ENCODE measurements at places on chromosomes 12 and 14.
A peak's percentile ranks its signal among the peaks of the same experiment; 100 is the strongest.

DNA sequence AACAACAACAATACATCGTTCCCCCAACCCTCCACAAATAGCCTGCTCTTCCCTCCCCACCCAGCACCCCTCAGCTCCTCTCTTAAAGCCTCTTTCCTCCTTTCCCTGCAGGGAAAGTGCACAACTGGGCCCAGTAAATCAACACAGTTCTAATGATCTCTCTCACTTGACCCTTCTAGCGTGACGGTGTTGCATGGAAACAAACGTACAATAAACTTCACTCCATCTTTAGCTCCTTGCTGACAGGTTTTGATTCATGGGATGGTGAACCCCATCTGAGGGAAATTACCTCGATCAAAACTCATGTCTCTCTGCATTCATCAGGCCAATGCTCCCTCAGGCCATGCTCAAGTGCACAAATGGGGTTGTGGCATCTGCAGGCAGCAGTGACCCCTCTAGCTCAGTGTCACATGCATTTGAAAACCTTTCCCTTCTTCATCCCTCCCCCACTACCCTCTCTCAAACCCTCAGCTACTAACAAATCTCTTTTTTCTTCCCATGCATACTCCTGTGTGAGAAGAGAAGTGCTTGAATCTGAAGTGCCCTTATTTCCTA lies 22.9 kb downstream of the GDF11 start:
- no peak for DNase-seq

GRCh38 chr14:90808759-90809529 lies 7.3 kb downstream of the TTC7B start:
- DNase-seq, result no peak

DNA sequence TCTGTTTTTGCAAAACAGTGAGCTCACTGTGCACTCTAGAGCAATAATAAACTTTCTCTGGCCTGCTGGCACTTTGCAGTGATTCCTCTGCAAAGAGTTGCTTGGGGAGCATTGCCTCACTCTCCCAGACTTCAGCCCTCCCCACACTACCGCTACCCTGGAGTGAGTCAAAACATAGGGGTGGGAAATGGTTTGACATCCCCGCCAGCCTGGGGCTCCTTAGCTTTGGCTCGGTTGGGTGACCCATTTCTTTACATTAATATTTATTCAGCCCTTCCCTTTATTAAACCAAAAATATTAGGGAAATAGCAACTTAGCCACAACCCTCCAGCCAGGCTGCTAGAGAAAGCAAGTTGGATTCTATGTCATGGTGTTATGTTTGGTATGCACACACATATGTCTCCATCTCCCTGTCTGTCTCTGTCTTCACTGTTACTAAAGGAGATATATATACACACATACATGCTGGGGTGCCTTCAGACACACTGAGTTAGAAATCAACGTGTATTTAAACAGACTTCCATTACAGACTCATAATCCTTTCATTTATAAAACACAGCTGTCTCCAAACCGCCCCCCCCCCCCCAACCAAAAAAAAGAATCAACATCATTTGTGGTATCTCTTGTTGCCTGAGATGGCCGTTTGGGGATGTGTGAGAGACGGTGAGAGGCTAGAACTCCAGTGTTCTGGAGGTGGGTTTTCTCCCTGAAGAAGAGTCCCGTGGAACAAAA lies 3.4 kb upstream of the IRF2BPL start:
- no peak for DNase-seq

DNA sequence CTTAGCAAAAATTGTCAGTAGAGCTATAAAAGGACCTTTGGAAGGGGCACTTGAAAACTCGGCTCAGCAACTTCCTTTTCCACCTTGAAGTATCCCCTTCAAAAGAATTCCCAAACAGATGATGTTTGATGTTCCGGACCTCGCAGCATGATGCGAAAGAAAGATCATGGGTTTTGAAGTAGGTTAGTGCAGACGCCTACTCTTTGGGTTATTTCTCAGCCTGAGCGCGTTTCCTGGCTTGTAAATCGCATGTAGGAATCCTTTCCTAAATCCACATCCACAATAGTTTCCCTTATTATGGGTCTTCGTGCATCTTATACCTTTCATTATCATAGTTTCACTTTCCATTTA lies 584 bp upstream of the NEDD1 start:
- DNase-seq, result no peak

GRCh38 chr14:33685026-33685425 lies 265.8 kb downstream of the EGLN3 start:
- no peak for DNase-seq

DNA sequence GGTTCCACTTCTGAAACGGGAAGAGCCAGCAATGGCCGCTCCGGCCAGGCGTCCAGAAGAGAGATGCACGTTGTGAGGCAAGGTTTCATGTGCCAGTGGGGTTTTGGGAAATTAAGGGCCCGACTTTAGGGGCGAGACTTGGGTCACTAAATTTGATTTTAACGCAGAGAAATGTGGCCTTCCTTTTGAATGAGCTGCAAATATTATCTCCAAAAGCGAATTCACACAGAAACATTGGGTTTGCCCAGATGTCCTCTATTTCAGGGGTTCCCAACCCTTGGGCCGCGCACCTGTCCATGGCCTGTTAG lies 2.3 kb upstream of the RNASE4 start:
- no peak for DNase-seq

- no peak for DNase-seq
Observed at GRCh38 chr12:3436461-3437065, 54.4 kb upstream of the PRMT8 start.

GRCh38 chr12:129844662-129845220 lies 59.1 kb downstream of the TMEM132D start:
- DNase-seq, result no peak

GRCh38 chr14:98651037-98651436 lies 621.0 kb downstream of the BCL11B start:
- peak; percentile 28 for DNase-seq

DNA sequence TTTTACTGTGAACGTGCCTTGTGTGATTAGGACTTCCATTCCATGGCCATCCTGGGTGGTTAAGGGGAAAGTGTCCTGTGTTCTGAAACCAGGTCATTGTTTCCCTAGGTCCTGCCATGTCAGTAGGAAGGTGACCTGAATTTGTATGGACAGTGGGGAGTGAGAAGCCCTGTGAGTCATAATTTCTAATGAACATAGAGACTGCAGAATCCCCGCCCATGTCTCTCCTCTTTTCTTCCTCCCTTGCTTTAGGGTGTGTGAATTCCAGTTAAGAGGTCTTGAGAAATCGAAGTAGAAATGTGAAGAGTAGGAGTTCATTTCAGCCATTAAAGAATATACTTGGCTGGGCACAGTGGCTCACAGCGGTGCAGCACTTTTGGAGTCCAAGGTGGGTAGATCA lies 8.1 kb downstream of the TTC9 start:
- DNase-seq, result no peak

GRCh38 chr14:103108749-103109207 lies 14.3 kb downstream of the EXOC3L4 start:
- peak; percentile 68 for DNase-seq

- no peak for DNase-seq
Observed at GRCh38 chr12:49922349-49923034, 18.8 kb upstream of the FAIM2 start.

DNA sequence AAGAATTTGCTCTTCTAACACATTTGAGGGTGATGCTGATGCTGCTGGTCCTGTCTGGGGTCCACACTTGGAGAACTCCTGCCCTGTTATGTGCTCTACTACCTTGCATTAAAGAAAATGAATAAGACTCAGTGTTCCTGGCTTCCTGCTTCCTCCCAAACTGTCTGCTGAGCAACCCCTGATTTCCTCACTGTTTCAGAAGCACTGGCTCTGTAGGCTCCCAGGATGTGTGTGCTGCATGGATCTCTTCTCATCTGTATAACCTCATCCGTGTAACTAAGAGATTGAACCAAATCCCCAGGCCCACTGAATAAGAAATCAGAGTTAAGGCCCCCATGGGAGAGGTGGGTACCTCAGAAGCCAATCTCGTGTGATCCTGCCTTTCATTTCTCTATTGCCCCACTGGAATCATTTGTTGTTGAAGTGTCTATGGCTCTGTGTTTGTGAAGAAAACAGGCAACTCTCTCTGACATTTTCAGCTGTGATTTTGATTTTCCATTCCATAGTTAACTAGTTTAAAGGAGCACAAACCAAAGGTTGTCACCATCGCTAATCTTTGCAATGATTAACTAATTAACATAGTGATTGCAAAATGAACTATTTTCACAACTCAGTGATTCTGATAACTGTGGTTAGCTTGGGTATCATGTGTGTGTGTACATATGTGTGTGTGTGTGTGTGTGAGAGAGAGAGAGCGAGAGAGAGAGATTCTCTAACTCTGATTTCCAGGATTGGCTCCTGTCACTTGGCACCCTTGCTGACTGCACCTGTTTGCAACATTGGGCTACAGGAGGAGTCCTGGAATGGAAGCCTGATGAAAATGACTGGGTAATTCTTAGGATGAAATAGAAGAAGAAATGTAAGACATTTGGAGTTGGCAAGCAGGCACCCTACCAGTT lies 196.2 kb downstream of the SLC38A4 start:
- no peak for DNase-seq

- DNase-seq, result no peak
Observed at GRCh38 chr12:50157259-50157658, 9.9 kb downstream of the CERS5 start.

GRCh38 chr12:126093908-126094307 lies 1028.7 kb downstream of the AACS start:
- peak; percentile 39 for DNase-seq

DNA sequence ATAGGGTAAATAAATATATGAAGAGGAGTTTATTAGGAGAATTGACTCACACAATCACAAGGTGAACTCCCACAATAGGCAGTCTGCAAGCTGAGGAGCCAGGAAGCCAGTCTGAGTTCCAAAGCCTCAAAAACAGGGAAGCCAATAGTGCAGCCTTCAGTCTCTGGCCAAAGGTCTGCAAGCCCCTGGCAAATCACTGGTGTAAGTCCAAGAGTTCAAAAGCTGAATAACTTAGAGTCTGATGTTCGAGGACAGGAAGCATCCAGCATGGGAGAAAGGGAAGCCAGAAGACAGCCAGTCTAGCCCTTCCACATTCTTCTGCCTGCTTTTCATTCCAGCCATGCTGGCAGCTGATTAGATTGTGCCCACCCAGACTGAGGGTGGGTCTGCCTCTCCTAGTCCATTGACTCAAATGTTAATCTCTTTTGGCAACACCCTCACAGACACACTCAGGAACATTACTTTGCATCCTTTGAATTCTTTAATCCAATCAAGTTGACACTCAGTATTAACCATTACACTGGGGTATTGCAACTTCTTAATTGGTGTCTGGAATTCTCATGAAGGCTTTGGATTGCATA lies 736.5 kb upstream of the LMO3 start:
- no peak for DNase-seq

DNA sequence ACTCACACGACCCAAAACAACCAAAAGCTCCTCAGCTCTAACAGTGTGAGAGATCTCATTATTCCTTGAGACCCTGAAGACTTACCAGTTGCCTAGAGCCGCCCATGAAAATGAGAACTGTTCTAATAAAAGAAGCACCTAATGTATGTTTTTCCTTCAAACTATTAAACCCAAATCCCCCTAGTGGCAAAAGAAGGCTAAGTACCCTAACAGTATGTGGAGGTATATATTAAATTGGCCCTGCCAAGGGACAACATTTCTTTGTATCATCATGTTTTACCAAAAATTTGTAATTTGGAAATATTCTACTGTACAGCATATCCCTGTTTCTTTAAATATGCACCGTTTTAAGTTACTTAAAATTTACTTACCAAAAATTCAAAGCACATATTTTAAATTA lies 38.0 kb upstream of the PPFIA2 start:
- peak; percentile 16 for DNase-seq

GRCh38 chr12:107660861-107661415 lies 24.7 kb upstream of the PWP1 start:
- no peak for DNase-seq

DNA sequence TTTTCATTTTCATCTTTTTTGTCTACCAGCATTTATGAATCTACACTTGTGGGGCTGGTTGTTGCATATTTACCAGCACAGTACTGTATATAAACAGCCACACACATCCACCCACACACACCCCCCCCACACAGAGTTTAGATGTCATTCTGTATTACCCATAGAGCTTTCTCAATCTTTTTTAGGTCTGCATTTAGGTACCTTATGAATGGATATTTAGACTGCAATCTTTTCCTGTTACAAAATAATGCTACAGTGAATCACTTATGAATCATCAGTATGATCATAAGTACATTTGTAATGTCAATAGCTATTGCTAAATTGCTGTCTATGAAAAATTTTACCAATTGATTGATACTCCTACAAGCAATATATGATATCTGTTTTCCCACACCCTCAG lies 67.3 kb upstream of the STK38L start:
- DNase-seq, result no peak

DNA sequence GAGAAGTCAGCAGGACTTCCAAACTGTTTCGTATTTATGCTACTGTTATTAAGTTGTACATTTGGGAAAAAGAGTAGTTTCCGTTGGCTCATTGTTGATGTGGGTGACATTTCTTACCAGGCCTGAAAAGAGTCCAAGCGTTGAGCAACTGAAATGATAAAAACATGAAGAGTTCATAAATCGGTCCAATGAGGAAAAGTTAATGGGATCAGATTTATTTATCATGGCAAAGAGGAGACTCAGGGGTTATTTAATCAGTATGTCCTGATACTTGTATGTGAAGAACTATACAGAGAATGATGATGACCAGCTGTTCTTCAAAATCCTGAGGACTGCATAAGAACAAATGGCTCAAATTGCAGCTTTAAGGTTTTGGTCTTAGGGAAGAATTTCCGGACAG lies 7.7 kb downstream of the VRK1 start:
- DNase-seq, result no peak

GRCh38 chr12:1419849-1420371 lies 174.5 kb downstream of the FBXL14 start:
- peak; percentile 83 for DNase-seq

DNA sequence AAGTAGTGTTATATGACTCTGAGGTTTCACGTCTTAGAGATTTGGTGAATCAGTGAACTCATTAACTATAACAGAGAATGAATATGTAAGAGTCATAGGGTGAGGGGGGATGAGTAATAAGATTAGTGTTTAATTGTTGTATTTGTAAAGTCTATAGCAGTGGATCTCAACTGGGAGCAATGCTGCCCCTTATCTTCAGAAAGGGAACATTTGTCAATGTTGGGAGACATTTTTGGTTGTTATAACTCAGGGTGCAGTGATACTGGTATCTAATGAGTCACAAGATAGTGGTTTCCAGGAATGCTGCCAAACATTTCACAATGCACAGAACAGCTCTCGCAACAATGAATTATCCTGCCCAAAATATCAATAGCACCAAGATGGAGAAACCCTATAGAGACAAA lies 1193.7 kb downstream of the GALC start:
- DNase-seq, result no peak

- no peak for DNase-seq
Observed at GRCh38 chr14:68661226-68662225, 131.3 kb downstream of the ZFP36L1 start.

GRCh38 chr12:85632390-85632789 lies 203.8 kb downstream of the RASSF9 start:
- DNase-seq, result no peak

DNA sequence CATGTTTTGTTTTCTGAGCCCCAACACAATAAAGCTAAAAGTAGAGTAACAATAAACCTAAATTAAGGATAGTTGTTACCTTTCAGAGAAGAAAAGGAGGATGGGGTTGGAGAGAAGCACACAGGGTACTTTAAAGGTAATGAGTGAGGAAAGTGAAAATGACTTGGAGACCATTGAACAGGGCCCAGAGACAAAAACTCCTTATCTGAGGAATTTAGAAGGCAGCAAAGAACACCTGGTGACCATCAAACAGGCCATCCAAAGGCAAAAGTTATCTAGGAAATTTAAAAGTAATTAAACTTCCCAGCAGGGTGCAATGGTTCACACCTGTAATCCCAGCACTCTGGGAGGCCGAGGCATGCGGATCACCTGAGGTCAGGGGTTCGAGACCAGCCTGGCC lies 39.0 kb upstream of the CEP83 start:
- no peak for DNase-seq

All from NT2/D1 (cell line).